T-helper 17 cell (primary cell): ENCODE measurements at places on chromosomes 1 and 21. TPM values are rescaled to one million over a fixed set of nuclear protein-coding genes. Genes with fewer than 3 reads are reported as not detected.

- H3K4me1 ChIP-seq: peaks cover 21% of the 10 kb centered on the region
- peaks cover 13% of the 10 kb centered on the region for H3K36me3 ChIP-seq
- peak overlapping the region; percentile 84 for H3K27ac ChIP-seq
- DNase-seq: no peak
- no peak overlapping the region for H3K4me3 ChIP-seq
Observed at GRCh38 chr1:39425151-39425550, 66.3 kb upstream of the BMP8A start.

DNA sequence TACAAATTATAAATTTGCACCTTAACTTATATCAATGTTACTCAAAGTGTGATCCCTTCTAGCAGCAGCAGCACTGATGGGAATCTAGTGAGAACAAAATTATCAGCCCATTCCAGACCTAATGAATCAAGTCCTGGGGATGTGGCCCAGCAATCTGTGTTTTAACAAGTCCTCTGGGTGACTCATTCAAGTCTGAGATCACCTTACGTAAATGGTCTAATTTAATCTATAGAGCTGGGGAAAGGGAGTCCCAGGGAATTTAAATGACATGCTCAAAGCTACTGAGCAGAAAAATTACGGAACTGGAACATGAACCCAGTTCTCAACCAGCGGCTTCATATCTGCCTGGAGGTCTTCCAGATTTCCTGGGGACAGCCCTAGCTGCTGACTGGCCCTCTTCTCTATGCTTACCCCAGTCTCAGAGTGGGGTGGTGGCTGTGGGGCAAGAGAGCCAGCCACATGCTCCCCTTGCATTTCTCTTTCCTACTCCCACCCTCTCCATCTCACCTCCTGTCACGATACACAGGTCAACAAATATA is 220.0 kb downstream of the TM2D1 start:
- DNase-seq: no peak
- H3K4me3 ChIP-seq: no peak overlapping the region
- no peak overlapping the region for H3K27ac ChIP-seq
- peaks cover 41% of the 10 kb centered on the region for H3K27me3 ChIP-seq
- H3K4me1 ChIP-seq: no peaks in the 10 kb centered on the region
- no peaks in the 10 kb centered on the region for H3K36me3 ChIP-seq

- no peaks in the 10 kb centered on the region for H3K4me1 ChIP-seq
- H3K27me3 ChIP-seq: no peaks in the 10 kb centered on the region
- H3K36me3 ChIP-seq: no peaks in the 10 kb centered on the region
Observed at GRCh38 chr21:20729376-20729775, 268.8 kb upstream of the NCAM2 start.

GRCh38 chr21:28975397-28975796 is 17.3 kb downstream of the LTN1 start:
- peaks cover 14% of the 10 kb centered on the region for H3K4me1 ChIP-seq
- no peaks in the 10 kb centered on the region for H3K27me3 ChIP-seq
- no peak overlapping the region for H3K4me3 ChIP-seq
- peaks cover 15% of the 10 kb centered on the region for H3K36me3 ChIP-seq
- H3K27ac ChIP-seq: peak overlapping the region; percentile 63
- no peak for DNase-seq

Gene MFAP2
- not detected for total RNA-seq
